Activated T-helper 1 cell treated with anti-CD3 and anti-CD28 coated beads, Interleukin-12 subunit alpha, Interleukin-12 subunit beta, Interleukin-2, Interleukin-4 antibody, amounts not matched to agents 30 ng/mL and 10 ng/mL and 1 ng/mL, durations not matched to agents 14 hours and 24 hours and 36 hours (primary cell): ENCODE measurements at places on chromosomes 16 and 17.

DNA sequence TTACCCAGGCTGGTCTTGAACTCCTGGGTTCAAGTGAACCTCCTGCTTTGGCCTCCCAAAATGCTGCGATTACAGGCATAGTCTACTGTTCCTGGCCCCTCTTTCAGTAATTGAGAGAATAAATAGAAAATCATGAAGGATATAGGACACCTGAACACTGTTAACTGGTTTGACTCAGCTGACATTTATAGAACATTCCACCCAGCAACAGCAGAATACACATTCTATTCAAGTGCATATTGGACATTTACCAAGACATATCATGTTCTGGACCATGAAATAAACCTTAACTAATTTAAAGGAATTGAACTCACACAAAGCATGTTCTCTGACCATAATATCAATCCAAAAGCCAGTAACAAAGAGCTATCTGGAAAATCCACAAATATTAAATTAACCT is 19.8 kb upstream of the BAIAP2 start:
- DNase-seq: no peak

- DNase-seq: no peak
Observed at GRCh38 chr17:30788918-30789317, 35.6 kb downstream of the CRLF3 start.

- no peak for DNase-seq
Observed at GRCh38 chr16:9840761-9841665, 341.2 kb downstream of the GRIN2A start.

GRCh38 chr17:49439673-49440571 is 25.2 kb upstream of the PHB1 start:
- DNase-seq: no peak

GRCh38 chr16:83338941-83339340 is 468.8 kb upstream of the HSBP1 start:
- no peak for DNase-seq

- DNase-seq: no peak
Observed at GRCh38 chr16:52634528-52634927, 87.6 kb upstream of the TOX3 start.

DNA sequence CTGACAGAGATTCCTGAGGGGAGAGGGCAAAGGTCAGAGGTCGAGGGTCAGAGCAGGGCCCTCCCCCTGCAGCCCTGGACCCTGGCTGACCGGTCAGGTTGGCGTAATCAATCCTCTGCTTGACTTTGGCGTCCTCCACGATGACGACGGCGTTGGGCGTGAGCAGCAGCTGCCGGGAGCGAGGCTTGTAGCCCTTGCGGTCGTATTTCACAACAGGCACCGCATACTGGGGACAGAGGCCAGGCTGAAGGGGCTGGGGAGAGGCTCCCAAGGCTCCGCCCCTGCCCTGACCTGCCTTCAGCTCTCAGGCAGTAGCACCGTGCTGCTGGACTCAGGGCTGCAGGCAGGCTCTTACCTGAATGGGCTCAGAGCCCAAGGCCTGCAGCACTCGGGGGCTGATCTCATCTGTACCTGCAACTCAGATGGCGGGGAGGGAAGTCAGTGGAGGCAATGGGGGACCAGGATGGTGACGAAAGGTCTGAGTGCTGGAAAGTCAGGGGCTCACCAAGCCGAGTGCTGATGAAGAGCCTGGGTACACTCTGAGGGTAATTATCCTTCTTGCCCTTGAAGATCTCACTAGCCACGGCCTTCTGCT is 12.0 kb upstream of the CRK start:
- DNase-seq: no peak

DNA sequence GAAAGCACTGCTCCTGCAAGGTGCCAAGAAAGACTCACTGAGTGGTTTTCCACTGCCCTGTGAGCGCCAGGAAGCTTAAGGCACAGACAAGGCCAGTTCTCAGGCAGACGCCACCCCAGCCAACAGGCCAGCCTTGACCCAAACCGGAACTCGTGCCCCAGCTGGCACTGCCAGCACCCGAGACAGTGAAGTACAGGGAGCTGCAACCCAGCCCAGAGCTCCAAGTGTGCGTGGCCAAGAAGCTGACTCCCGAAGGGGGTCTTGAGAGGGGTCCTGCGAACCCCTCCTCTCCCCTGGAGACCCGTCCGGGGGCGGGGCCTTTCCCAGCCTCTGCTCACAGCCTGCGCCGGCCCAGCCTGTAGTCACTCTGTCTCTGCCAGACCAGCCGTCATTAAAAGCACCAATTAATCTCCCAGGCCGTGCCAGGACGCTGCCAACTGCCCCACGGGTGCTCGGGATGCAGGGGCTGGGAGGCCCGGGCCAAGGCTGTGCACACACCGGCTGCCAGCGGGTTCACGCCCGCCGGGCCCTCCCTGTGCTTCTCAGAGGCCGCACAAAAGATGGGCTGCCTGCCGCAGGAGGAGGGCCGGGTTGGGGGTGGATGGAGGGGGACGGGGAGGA is 4.4 kb upstream of the SOX8 start:
- no peak for DNase-seq

GRCh38 chr17:43020030-43020621 is 2.1 kb downstream of the VAT1 start:
- DNase-seq: no peak

DNA sequence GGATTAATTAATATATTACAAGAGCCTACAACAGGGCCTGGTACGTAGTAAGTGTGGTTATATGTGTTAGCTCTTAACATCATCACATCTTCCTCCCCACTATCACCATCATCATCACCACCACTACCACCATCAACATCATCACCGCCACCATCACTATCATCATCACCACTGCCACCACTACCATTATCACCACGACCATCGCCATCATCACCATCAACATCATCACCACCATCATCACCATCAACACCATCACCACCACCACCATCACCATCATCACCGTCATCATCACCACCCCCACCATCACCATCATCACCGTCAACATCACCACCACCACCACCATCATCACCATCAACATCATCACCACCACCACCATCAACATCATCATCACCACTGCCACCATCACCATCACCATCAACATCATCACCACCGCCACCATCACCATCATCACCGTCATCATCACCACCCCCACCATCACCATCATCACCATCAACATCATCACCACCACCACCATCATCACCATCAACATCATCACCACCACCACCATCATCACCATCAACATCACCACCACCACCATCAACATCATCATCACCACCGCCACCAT is 7.8 kb upstream of the IL4R start:
- DNase-seq: no peak

DNA sequence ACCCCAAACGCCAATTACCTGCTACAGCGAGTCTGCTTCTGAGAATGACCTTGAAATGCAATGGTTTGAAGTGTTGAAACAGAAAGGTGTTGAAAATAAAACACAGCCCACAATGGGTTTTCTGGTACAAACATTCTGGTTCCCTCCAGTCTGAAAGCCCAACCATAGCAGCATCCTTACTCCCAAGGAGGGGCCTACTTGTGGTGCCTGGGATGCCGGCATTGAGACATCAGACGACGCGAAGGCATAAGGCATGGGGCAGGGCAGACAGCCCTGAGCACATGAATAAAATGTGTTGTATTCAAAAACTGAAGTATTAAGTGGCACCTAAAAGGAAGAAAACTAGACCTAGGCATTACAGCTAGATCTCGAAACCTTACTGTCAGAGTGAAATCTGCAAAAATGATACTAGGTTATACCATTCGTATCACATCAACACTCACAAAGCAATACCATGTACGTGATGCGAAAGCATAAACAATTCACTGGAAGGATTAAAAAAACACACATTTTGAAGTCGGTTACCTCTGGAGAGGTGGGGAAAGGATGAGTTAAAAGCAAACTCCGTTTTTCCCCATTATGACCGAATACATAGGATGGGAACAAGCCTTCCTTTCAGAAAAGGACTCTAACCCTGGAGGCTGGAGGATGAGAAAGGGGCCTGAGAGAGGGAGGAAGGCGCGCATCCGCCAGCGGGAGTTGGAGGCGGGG is 702 bp downstream of the NUDT21 start:
- DNase-seq: no peak

DNA sequence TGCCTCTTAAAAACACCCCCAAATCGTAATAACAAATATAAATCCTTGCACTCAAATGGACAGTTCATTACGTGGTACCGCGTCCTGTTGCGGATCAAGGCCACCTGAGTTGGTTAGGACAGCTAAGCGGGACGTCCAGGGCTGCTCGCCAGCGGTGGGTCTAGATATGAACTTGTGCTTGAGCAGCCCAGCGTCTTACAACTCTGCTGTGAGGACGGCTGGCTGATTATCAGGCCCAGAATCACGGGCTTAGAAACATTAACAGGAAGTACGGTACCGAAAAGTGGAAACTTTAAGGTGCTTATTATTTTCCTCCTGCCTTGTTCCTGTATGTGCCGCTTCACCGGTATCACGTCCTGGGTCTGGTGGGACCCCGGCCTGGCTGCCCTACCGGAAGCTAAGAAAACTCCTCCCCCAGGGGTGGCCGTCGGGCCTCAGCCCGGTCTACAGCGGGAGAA is 832 bp upstream of the SRRM2 start:
- DNase-seq: no peak

DNA sequence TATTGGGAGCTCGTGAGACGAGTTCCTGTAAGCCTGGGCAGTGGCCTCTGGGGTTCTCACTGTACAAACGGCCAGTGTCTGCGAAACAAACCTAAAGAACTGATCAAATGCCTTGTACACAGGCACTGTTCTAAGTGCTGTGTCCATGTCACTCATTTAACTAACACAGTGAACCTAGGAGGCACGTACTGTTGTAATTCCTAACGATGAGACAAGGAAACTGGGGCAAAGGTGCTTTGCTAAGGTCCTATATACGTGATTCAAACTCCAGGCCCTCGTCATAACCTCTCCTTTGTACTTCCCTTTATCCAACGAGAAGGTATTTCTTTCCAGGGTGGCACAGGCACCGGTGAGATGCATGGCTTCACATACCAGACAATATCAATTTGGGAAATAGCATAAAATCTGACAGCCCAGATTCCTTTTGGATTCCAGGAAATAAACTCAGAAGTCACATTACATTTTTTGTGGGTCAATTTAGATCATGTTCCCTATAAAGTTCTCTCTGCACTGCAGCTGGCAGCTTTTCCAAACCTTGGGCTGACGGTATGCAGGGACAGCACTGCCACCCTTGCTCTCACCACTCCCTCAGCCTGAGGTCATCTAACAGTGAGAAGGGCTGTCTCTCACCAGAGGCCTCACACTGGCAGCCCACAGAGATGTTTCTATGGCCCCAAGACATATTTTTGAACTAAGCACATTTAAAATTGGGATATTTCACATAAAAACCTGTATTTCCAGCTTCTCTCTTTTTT is 18.3 kb downstream of the GLYR1 start:
- no peak for DNase-seq
